ENCODE measurements at places on chromosomes 5 and 9.

GRCh38 chr5:127943061-127943371, 140.6 kb upstream of the SLC12A2 start:
- no peak for DNase-seq

GRCh38 chr5:125236981-125237380, 490.5 kb upstream of the ZNF608 start:
- no peak for DNase-seq

GRCh38 chr5:133494923-133495246, 117.5 kb downstream of the FSTL4 start:
- DNase-seq, result no peak

DNA sequence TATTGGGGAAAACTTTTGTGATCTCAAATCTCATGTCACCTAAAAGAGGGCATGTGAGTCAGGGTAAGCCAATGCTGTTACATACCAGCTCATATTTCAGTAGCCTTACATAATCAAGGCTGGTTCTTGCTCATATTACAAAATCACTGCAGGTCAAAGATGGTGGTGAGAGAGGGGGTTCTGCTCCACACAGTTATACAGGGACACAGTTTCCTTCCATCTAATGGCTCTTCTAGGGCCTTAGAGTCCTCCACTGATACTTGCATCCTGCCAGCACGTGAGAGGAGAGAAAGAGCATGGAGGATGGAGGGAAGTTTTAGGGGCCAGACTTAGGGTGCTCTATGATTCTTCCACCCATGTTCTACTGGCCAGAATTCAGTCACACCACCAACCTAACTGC, 130.0 kb downstream of the LIFR start:
- DNase-seq, result no peak

DNA sequence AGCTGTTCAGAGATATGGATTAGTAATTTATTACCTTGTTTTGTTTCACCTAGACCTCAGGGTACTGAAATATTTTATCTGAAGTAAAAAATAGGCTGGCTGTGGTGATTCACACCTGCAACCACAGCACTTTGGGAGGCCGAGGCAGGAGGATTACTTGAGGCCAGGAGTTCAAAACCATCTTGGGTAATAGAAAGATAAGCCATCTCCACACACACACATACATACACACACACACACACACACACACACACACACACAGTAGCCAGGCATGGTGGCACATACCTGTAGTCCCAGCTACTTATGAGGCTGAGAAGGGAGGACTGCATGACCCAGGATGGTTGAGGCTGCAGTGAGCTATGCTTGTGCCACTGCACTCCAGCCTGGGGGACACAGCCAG, 3.7 kb downstream of the ANXA2R start:
- no peak for DNase-seq

DNA sequence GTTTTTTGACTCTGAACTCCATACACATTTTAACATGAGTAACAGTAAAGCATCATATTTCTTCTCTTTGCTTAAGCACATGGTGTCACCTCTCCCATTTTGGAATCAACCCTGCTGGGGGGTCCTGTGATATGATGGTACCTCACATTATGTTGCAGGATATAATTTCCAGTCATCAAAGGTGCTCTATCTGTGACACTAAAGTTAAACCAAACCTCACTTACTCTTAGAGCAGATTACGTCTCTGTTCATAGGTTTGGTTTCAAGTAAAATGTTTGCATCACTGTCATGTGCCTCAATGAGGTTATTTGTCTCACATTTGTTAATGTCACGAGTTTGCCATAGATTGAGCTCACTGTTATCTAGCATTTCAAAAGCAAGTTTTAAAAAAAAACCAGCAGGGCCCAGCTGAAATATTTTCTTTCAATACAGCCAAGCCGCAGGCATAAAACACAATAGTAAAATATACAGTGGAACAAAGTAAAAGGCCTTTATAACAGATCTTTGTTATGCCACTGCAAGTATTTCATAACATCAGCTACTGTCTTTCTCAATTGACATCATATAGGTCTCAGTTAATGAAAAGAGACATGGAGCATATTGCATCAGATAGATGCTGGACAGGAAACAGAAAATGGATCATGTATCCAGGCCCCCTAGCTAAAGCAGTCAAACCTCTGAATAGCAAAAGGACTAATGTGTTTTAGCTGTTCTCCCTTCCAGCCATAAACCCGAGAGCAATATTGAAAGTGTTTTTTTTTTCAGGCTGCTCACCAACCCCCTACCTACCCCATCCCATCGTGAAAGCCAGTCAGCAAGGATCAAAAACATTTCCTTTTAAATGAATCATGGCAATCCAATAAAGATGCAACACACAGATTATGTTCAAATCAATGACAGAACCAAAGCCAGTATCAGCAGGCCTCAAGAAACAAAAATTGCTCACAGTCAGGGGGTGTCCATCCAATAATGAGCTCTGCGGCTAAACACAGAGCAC, 182.1 kb upstream of the ITGA1 start:
- DNase-seq, result no peak

- peak; percentile 67 for DNase-seq
Observed at GRCh38 chr9:83012922-83013838, 49.8 kb downstream of the RASEF start.

GRCh38 chr9:126915846-126916543, 1.4 kb downstream of the RALGPS1 start:
- no peak for DNase-seq

DNA sequence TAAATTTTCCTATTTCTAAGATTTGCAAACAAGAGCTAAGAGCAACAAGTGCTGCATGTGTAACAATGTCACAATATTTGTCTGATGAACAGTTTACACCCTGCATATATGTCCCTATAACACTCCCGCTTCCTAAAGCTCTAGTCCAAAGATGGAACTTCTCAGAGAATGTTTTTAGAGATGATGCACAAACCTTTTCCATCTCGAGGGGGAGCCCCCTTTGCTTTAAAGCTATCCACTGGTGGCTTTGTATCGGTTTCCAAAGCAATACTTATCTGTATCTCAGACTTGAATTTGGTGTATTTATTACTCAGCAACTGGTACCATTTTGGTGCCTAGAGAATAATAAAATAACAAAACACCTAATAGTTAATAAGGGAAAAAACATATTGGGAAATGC, 11.0 kb downstream of the CEP120 start:
- no peak for DNase-seq

DNA sequence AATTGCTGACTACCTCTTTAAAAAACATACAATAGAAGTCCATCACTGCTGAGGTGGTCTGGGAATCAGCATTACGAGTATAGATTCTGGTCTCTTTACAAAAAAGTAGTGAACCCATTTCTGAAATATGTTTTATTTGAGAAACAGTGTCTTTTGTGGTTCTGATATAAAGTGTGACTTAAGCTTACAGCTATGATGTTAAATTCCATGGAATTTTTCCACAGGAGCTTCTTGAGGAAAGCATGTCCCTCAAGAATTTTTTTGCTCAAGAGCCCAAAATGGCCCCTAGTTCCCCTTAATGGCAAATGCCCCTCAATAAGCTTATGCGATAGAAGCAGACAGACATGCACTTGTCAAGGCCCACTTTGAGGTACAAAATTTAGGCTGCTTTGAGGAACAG, 265.7 kb downstream of the FAM170A start:
- no peak for DNase-seq

DNA sequence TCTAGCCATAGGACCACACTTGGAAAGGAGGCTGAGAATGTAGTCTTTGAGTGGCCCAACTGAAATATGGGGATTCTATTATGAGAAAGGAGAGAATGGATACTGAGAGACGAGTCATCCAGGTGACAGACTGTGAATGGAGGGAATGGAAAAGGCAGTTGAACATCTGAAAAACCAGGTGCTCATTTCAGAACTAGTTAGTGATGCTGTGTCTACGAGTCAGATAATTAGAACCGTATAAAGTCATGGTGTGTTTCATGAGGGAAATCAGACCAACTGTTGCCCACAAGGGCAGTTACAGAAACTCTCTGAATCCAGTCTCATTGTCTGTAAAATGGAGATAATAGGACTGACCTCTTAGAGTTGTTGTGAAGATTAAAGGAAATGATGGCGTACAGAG, 86.5 kb downstream of the EGFLAM start:
- DNase-seq, result no peak

GRCh38 chr9:115167175-115167574, 49.2 kb upstream of the TNC start:
- peak; percentile 96 for DNase-seq

DNA sequence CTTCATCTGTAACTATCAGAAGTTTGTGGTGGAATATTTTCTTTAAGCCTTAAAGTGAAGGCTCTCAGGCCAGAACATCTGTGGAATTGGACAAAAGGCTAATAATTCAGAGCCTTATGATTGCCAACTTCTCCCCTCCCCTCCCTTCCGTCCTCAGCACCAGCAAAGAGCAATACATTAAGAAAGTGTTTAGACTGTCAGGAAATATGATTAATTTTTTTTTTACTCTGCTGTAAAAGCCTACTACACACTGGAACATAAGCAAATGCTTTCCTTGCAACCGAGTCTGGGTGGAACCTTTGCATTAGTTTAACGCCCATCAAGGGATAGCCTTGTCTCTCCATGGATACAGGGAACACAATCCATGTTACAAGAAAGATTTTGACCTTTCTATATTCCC, 110.3 kb upstream of the TARS1 start:
- no peak for DNase-seq

DNA sequence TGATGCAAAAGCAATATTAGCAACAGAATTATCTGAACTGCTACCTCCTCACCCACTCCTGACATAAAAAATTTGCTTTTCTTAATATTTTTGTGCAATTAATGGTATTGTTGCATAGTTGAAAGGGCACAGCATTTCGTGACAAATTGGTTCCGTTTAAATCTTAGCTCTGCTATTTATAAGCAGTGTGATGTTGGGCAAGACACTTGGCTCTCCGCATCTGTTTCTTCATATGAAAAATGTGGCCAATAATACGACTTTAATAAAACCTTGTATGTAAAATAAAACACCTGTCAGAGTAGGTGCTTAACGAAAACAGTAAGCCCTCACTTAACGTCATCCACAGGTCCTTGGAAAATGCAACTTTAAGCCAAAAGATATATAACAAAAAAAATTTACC, 4.2 kb downstream of the TMEM167A start:
- DNase-seq, result no peak

DNA sequence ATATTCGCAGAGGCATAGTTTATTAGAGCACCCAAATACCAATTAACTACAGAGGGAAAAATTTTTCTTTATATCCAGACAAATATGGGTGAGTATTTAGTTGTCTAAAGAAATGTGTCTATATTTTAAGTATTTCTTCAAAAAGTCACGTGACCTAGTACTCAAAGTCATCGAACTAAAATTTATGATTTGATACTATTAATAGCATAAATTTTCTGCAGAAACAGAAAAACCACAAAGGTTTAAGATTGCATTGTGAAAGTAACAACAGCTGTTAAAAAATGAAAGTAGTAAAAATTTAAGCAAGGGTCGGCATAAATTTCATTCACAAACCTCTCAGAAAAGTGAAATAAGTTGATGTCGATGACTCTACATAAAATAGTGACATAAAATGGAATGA, 323.9 kb upstream of the RORB start:
- DNase-seq, result no peak

- peak; percentile 17 for DNase-seq
Observed at GRCh38 chr9:109168170-109168569, 1.1 kb upstream of the FRRS1L start.

- peak; percentile 18 for DNase-seq
Observed at GRCh38 chr5:32225445-32225844, 51.3 kb upstream of the GOLPH3 start.

- DNase-seq, result no peak
Observed at GRCh38 chr9:126833710-126834345, 26.6 kb upstream of the ZBTB34 start.

DNA sequence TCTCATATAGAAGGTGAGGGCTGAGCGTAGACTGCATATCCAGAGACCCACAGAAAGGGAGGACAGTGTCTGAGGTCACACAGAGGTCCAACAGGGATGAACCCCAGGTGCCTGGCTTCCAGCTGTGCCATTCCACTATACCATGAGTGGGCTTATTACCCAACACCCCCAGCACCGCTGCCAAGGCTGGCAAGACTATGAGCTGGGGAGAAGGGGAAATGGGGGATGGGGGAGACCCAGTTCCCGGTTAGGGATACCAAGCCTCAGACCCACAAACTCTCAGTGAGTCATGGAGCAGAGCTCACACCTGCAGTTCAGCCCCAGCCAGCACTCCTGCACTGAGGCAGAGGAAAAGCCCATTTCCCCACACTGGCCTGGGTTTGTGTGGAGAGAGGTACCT, 106.4 kb downstream of the PSD2 start:
- DNase-seq, result no peak

DNA sequence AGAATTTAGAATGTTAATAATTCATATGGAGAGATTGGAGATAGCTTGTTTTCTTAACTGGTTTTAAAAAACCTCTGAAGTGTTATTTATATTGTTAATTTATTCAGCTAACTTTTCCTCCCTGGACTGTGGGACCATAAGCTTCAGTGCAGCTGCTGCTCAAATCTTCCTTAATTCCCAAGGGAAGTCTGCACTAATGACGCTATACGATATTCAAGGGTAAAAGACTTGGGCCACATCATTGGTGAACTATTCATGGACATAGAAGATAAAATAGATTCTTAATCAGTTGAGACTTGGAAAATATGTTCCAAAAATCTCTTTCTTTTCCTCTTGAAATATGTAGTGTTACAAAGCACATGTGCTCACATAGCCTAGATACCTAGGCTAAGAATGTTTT, 31.1 kb upstream of the GAS1 start:
- no peak for DNase-seq

- peak; percentile 59 for DNase-seq
Observed at GRCh38 chr9:107336718-107337360, 53.8 kb downstream of the RAD23B start.

DNA sequence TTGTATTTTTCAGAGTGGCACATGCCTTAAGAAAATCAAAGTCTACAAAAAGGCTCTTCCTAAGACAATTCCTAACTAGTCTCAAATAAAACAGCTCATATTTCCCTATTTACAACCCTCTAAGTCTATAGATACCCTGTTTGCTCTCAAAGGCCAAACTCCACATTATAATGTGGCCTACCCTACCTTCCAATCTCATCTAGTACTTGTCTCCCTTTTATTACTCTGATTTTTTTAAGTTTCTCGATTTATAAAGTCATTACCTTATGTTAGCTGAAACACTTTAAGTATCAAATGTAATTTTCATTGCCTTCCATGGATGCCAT, 19.4 kb downstream of the KIAA1191 start:
- DNase-seq, result no peak

DNA sequence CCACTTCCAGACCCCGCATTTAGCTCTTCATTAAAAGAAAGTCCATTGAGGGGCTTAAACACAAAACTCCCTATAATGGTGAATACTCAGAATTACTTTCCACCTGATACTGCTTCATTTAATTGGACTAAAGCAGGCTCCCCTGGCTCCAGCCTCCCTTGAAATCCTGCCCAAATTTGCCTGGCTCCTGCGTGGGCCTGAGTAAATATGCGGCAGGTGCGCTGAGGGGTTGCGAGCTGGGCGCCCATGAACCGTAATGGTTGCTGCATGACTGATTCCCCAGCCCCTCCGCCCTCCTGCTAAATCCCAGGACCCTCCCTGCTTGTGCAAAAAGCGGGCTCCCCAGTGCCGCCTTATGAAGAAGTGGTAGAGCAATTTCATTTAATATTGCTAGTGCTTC, 639.7 kb downstream of the BNC2 start:
- DNase-seq, result no peak

- DNase-seq, result peak; percentile 82
Observed at GRCh38 chr9:35954942-35955546, 2.9 kb downstream of the OR2S2 start.

GRCh38 chr9:126984969-126985368, 70.4 kb downstream of the RALGPS1 start:
- DNase-seq, result no peak

GRCh38 chr9:2298217-2298616, 283.1 kb downstream of the SMARCA2 start:
- no peak for DNase-seq

- no peak for DNase-seq
Observed at GRCh38 chr9:114069476-114070187, 8.5 kb downstream of the AMBP start.

Data from ELR (cell line).